CD4-positive, alpha-beta T cell treated with Interleukin-21 for 1 hour (primary cell): ENCODE measurements at places on chromosomes 3 and 15.

DNA sequence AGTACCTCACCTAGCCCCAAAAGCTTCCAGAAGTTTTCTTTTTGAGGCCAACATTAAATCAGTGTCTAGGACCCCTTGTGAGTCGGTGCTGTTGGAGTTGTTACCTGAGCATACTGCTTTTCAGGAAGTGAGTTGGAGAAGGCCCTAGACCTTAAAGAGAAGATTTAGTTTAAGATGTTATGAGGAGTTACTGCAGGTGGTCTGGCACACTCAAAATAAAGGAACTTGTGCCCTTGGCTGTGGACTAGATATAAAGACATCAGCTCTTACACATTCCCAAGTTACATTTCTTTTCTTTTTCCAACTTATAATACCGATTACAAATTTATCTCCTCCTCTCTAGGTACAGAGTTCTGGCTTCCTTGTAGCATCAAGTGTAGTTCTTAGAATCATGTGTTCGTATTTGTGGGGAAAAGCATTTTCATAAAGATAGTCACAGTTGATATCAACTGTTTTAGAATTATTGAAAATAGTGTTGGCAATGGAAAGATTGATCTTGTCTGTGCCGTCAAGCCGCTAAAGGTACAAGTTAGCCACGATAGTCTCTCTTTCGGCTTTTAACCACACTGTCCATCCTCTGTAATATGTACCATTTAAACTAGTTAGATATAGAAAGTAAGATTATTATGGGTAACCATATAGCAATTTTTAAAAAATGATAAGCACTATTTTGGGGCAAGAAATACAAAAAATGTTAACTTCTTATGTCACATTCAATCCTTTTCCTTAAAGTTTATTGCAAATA lies 8.6 kb downstream of the ZIC1 start:
- no peak for DNase-seq

DNA sequence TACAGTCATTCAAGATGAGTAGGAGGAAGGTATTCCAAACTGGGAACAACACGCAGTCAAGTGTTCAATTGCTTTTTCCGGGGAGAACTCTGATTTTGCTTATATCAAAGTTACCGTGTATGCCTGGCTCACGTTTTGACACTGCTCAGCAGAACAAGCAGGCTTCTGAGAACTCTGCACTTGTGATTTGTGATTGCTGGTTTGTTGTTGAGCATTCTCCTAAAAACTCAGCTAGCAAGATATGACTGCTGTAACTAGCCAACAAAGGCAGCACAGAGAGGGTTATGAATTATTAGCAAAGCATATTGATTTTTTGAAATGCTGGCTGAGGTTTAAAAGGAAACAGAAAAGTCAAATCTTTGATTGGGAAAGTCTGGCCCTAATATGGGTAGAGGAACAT lies 151.7 kb downstream of the ZPLD1 start:
- DNase-seq = no peak

- DNase-seq = no peak
Measured at GRCh38 chr3:189298469-189299375, 127.0 kb downstream of the TPRG1 start.

GRCh38 chr3:5390221-5390620 lies 202.7 kb downstream of the EDEM1 start:
- DNase-seq = no peak

DNA sequence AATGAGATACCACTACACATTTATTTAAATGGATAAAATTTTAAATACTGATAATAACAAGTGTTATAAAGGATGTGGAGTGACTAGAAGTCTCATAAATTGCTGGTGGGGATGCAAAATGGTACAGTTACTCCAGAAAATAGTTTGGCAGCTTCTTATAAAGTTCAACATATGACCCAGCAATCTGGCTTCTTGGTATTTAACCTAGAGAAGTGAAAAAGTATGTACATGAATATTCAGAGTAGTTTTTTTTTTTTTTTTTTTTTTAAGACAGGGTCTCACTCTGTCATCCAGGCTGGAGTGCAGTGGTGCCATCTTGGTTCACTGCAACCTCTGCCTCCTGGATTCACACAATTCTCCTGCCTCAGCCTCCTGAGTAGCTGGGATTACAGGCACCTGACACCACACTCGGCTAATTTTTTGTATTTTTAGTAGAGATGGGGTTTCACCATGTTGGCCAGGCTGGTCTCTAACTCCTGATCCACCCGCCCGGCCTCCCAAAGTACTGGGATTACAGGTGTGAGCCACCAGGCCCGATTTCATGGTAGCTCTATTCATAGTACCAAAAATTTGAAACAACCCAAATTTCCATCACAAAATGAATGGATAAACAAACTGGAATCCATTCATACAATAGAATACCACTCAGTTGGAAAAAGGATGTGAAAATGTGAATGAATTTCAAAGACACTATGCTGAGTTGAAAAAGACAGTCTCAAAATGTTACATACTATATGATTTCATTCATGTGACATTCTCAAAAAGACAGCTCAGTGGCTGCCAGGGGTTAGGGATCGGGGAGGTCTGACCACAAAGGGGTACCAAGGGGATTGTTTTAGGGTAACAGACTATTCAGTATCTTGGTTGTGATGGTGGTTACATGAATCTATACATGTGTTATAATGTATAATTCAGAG lies 14.4 kb downstream of the RRP9 start:
- no peak for DNase-seq

DNA sequence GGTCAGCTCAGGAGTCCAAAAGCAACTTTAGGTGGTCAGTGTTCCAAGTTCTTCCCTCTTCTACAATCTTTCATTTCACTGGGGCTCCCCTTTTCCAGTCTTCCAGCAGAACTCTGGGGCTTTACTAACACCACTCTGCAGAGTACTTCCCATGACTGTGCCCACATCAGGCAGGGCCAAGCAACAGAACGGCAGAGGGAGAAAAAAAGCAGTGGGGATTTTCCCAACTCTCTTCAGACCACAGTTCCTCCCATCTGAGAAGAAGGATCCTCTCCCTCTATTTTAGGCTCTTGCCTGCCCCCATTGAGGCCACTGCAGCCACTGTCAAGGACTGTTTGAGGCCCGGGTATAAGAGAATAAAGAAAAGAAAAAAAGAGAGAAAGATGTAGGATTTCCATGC lies 70.7 kb downstream of the TTBK2 start:
- no peak for DNase-seq
